ENCODE measurements at places on chromosomes 13 and 19.

GRCh38 chr19:43928820-43929219 lies 6.3 kb downstream of the ZNF45 start:
- no peak for DNase-seq

DNA sequence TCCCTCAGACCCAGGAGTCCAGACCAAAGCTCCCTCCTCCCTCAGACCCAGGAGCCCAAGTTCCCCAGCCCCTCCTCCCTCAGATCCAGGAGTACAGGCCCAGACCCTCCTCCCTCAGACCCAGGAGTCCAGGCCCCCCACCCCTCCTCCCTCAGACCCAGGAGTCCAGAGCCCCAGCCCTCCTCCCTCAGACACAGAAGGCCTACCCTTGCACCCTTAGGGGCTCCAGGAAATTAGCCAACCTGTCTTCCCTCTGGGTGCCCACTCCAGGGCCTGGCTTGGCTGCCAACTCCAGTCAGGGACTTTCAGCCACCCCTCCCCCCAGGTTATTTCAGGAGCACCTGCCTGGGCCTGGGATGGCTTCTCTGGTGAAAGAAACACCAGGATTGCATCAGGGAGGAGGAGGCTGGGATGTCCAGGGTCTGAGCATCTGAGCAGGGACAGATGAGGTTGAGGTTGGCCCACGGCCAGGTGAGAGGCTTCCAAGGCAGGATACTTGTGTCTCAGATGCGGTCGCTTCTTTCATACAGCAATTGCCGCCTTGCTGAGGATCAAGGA lies at the start of gene FGF21:
Gene FGF21, plus strand, starts transcription at position 441 of the 558 bp plus-strand sequence. CDS start 713 bp downstream, outside the sequence.
- no peak for DNase-seq

- no peak for DNase-seq
Measured at GRCh38 chr19:6930190-6930589, 42.8 kb downstream of the ADGRE1 start.

- DNase-seq, result no peak
Measured at GRCh38 chr19:52536448-52536800, 9.0 kb downstream of the ZNF808 start.

GRCh38 chr13:33281951-33282595 lies 3.5 kb downstream of the STARD13 start:
- no peak for DNase-seq

All from amygdala (tissue), 56 donors.